ENCODE measurements at places on chromosomes 16 and 17.

GRCh38 chr16:57991551-57992059, 8.9 kb downstream of the ZNF319 start:
- no peak for DNase-seq

DNA sequence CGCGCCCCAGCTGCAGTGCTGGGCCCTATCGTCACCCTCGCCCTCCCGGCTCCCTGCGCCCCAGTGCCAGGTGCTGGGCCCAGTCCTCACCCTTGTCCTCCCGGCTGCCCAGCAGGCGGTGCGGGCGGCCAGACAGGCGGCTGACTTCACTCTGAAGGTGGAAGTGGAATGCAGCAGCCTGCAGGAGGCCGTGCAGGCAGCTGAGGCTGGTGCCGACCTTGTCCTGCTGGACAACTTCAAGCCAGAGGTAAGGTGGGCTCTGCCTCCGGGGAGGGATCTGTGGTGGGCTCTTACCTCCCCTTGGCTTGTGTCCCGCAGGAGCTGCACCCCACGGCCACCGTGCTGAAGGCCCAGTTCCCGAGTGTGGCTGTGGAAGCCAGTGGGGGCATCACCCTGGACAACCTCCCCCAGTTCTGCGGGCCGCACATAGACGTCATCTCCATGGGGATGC, 17.9 kb downstream of the QPRT start:
- DNase-seq: no peak

DNA sequence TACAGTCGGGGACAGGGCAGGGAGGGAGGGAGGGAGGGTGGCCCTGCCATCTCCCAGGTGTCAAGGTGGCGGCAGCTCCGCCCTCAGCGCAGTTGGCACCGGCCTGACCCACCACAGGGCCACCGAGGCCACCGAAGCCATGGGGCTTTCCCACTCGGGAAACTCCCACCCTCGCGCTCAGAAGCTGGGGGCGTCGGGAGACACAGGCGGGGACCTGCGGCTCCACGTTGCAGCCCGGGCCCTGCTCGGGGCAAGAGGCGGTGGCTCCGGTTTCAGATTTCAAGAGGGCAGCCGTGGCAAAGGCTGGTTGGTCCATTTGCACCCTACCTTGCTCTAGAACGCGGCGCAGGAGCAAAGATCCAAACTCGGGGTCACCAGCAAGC, 544 bp downstream of the CYB561 start:
- DNase-seq: no peak

GRCh38 chr16:57266531-57267260, 17.8 kb downstream of the PLLP start:
- no peak for DNase-seq

DNA sequence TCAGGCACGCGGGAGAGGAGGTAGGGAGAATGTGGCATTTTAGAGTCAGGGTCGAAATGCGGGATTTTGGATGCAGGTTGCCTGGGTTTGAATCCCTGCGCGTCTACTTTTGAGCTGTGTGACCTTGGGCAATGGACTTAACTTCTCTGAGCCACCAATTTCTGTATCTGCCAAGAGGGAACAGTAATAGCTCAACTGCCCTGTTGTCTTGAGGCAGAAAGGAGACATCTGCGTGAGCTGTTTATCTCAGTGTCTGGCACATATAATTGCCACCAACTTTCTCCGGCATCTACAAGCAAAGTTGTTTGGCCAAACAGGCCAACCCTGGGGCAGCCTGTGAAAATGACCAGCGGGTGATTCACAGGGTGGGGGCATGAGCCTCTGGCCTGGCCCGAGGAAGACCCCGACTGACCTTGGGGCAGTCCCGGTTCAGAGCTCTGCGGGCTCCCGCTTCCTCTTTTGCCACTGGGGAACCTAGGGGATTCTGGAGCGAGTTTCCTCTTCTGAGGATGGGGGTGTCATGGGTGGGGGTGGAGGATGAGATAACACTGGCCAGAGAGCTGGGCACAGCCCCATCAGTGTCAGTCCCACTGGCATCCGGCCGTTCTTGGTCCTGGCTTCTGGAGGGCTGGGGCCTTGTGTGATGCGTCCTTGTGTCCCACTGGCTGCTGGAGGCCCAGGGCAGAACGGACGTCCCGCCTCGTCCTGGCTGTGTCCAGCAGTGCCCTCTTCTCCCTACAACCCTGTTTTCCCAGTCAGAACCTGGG, 1.3 kb downstream of the SNN start:
- no peak for DNase-seq

Measured in hindlimb muscle (tissue), 1 donor.